Kidney (tissue), 22 donors: ENCODE measurements at places on chromosomes 1 and 21. TPM values are rescaled to one million over a fixed set of nuclear protein-coding genes. Genes with fewer than 3 reads are reported as not detected.

AMPD2 gene
- total RNA-seq = 55.3 TPM

FAM167B gene
- total RNA-seq = 19.6 TPM

DNA sequence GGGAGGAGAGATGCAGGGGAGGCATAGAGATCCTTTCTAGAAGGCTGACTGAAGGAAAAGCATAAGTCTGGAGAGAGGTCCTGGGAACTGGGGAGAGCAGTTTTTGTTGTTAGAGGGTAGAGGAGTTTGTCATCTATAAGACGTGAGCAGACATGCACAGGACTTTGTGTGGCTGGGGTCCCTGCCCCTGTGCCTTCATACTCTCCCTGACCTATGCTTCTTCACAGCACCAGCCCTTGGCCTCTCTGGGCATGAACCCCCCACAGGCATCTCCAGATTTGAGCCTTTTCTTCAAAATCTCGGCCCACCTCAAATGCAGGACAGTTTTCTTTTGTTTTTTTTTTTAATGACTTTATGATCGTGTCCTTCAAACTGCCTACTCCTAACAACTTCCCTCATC lies 79.9 kb downstream of the EVA1C start:
- H3K4me3 ChIP-seq = no peak overlapping the region
- no peak for DNase-seq
- no peaks in the 10 kb centered on the region for H3K4me1 ChIP-seq

GRCh38 chr1:16235944-16236510 lies 956 bp downstream of the CPLANE2 start:
- no peak for DNase-seq
- H3K27me3 ChIP-seq = no peaks in the 10 kb centered on the region
- H3K4me3 ChIP-seq = peak overlapping the region; percentile 88
- no peaks in the 10 kb centered on the region for H3K4me1 ChIP-seq

DNA sequence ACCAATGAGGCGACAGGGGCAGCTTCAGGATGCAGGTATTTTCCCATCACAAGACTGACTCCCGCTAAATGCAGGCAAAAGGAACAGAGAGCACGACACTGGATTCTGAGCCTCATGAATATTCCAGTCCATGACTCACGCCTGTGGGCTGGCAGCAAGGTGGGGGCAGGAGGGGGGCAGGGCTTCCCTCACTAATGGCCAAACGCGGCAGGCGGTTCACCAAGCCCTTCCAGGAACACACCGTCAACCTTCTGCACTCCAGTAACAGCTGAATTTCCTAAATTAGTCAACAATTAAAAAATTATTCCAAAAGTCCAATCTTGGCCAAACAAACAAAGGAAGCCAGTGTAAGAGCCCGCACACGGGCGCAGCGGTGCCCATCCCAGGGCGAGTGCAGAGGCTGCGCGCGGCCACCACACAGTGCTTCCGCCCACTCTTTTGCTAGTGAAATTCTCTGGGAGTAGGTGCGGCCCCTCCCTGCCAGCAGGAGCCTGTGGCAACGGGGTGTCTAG lies 12.5 kb upstream of the GPR153 start:
- no peaks in the 10 kb centered on the region for H3K36me3 ChIP-seq
- peaks cover 20% of the 10 kb centered on the region for H3K4me1 ChIP-seq
- peak overlapping the region; percentile 78 for H3K27ac ChIP-seq
- peak; percentile 81 for DNase-seq

DNA sequence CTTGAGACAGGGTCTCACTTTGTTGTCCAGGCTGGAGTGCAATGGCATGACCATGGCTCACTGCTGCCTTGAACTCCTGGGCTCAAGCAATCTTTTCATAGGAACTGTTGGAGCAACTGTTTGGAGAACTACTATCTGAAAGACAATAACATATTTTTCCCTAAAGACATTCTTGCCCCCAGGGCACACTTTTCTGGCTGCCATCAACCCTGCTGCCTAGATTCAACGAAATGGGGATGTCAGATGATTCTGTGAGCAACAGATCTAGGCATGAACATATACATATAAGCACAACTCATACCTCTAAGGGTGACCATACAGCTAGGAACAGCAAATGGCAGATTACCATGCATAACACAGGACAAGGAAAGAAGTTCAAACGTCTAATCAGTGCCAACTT lies 27.4 kb downstream of the JAK1 start:
- no peak overlapping the region for H3K4me3 ChIP-seq
- no peaks in the 10 kb centered on the region for H3K36me3 ChIP-seq
- DNase-seq = no peak
- H3K27me3 ChIP-seq = no peaks in the 10 kb centered on the region

CHI3L1 gene
- 49.5 TPM for total RNA-seq

COL16A1 gene
- 29.0 TPM for total RNA-seq
